ENCODE measurements at places on chromosomes 5 and 9. TPM values are rescaled to one million over a fixed set of nuclear protein-coding genes. Genes with fewer than 3 reads are reported as not detected.

DNA sequence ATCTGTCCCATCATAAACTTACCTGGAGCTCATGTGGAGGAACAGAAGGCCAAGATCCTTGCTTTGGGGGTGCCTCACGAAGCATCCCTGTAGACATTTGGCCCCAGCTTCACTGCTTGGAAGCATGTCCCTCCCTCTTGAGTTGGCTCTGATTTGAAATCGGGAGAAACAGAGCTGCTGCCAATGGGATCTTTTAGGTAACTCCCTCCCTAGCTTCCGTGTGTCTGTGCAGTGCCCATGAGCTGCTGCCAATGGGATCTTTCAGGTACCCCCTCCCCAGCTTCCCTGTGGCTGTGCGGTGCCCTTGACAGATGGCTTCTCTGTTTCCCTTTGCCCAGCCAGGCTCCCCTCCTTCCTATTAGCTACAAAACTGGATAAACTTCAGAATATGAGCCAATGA lies 178.0 kb downstream of the NR3C1 start:
- DNase-seq, result no peak

DNA sequence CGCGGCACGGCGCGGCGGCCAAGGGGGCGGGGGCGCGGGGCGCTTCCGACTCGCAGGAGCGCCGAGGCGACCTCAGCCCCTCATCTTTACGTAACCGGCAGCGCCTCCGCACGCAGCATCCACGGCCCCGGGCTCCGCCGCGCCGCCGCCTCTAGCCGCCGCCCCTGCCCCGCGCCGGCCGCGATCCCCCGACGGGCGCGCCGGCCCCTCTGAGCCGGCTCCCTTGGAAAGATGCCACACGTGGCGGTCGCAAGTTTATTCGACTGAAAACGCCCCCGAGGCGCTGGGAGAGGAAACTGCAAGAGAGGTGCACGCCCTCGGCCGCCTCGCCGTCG lies 1.0 kb downstream of the KLF9 start:
- no peak for DNase-seq

The TAL2 gene
- not detected for total RNA-seq

The CDC20B gene
- 0.08 TPM for total RNA-seq
